ENCODE measurements at places on chromosomes 1 and 21.
A peak's percentile ranks its signal among the peaks of the same experiment; 100 is the strongest.

- no peak for DNase-seq
Observed at GRCh38 chr1:204872262-204872881, 1.7 kb downstream of the NFASC start.

- no peak for DNase-seq
Observed at GRCh38 chr1:63984257-63984929, 210.6 kb downstream of the ROR1 start.

- no peak for DNase-seq
Observed at GRCh38 chr1:226695335-226695900, 43.7 kb downstream of the ITPKB start.

- no peak for DNase-seq
Observed at GRCh38 chr1:57158604-57158998, 192.8 kb upstream of the C8B start.

DNA sequence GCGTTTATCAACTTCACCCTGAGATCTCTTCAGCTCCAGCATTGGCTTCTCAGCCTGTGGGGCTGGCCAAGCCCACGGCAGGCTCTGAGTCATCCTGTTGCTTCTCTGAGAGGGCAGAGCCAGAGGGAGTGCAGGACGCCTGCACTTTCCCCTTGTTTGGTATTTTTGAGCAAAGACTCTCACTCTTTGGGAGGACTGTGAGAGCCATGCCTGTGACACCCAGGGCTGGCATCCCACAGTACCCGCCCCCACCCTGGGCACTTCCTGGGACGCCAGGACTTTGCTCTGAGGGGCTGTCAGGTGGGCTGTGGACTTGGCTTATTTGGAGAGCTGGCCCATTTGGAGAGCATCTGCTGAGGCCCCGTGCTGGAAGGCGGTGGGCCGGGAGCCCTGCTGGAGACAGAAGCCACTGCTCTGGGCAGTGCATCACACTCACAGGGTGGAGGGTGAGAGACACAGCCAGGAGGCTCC is 37.4 kb downstream of the VANGL1 start:
- DNase-seq: no peak

- peak; percentile 53 for DNase-seq
Observed at GRCh38 chr1:166839600-166840308, 479 bp downstream of the POGK start.

- DNase-seq: no peak
Observed at GRCh38 chr1:153642161-153642560, 8.3 kb downstream of the CHTOP start.

GRCh38 chr1:117732065-117732797 is 126.4 kb downstream of the TENT5C start:
- DNase-seq: no peak

- DNase-seq: no peak
Observed at GRCh38 chr1:183129921-183130690, 56.0 kb upstream of the LAMC2 start.

DNA sequence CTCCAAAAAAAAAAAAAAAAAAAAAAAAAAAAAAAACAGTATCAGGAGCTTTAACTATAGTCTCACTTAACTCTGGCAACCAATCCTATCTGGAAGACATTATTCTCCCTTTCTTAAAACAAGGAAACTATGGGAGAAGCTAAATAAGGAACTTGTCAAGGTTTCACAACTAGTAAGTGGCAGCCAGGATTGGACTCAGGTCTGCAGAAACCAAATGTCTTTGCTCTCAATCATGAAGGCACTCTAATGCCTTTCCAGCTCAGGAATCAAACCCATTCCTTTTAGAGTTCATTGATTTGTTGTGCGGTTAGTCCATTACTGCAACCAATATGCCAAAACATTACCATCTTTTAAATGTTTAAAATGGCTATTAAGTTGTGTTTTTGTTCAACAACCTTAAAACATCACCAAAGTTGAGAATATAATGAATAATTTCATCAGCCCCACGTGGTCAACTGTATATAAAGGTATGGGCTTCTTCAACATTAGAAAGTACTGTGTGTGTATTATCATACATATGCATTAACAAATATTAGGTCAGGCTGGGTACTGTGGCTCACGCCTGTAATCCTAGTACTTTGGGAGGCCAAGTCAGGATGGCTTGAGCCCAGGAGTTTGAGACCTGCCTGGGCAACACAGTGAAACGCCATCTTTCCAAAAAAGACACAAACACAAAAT is 1.5 kb downstream of the EPRS1 start:
- DNase-seq: no peak

DNA sequence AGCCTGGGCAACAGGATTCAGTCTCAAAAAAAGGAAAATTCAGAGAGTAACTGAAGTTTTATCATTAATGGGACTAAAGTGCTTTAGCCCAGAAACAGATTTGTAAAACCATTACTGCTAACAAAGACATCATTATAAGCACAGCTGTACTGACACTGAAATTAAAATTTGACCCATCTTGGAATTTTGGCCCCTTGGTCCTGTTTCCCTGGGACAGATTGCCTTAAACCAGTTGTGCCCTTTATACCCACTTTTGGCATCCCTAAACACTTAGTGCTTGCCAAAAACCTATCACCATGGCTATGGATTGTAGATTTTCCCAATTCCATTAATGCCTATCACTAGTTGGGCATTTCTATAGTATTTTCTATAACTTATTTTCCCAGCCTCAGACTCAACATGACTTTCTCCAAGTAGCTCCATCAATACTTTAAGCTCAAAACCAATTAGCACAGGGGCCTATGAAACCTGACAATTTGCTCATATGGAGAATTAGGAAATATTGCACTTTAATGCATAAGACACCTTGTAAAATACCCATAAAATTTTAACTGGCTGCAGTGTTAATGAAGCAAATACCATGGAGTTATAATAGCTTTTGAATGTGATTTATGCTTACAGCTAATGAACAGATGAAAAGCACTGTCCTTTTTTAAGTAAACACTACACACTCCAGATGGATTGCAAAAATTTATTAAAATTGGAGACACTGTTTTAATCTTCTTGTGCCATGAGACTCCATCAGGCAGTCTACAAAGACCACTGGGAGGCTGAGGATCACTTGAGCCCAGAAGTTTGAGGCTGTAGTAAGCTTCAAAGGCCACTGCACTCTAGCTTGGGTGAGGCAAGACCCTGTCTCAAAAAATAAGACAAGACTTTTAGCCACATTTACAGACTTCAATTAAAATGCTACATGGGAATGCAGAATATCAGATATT is 4.3 kb downstream of the GAS5 start:
- no peak for DNase-seq

DNA sequence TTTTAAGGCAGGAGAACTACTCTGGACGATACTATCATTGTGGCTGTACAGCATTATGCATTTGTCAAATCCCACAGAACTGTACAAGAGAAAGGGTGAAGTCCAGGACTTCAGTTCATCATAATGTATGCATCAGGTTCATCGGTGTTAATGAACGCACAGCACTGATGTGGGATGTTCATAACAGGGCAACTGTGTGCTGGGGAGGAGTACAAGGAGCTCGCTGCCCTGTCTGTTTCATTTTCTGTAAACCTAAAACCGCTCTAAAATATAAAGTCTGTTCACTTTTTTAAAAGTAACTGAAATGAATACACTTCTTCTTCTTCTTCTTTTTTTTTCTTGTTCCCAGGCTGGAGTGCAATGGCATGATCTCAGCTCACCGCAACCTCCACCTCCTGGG is 25.0 kb downstream of the TMPRSS2 start:
- DNase-seq: no peak

- no peak for DNase-seq
Observed at GRCh38 chr1:31609514-31610118, 7.9 kb upstream of the HCRTR1 start.

- DNase-seq: no peak
Observed at GRCh38 chr1:67648582-67649326, 36.2 kb upstream of the GADD45A start.

DNA sequence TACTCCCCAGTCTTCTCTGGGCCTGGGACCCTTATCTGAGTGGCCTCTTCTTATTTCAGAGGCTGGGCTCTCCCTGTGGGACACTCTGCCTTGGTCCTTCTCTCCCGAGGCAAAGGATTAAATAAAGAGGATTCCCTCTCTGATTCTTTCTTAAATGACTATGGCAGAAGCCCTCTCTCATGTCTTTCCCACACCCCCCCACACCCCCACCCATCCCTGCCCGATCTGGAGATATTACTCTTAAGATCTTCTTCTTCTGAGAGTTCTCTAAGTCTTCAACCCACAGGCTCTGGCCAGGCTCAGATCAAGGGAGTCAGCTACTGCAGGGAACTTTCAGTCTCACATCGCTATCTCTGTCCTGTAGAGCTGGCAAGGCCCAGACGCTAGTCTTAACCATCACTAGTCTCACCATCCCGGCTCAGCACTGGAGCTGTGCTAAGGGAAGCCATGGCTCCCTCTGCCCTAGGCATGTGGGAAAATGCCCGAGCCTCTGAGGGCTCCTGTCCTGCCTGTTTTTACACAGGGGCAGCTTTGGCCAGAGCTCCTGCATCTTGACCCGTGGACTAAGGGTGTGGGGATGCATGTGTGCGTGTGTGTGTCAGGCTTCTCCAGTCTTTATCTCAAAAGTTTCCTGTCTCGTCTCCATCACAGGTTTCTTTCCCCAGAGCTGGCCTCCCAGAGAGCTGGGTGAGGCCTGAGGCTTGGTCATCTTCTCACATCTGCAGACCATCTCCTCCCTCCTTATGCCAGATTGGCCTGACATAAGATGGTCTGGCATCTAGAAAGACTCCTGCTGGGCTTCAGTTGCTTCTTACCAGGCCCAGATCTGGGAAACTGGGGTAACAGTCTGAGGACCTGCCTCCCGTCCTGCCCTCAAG is 36.7 kb downstream of the LGR6 start:
- no peak for DNase-seq

DNA sequence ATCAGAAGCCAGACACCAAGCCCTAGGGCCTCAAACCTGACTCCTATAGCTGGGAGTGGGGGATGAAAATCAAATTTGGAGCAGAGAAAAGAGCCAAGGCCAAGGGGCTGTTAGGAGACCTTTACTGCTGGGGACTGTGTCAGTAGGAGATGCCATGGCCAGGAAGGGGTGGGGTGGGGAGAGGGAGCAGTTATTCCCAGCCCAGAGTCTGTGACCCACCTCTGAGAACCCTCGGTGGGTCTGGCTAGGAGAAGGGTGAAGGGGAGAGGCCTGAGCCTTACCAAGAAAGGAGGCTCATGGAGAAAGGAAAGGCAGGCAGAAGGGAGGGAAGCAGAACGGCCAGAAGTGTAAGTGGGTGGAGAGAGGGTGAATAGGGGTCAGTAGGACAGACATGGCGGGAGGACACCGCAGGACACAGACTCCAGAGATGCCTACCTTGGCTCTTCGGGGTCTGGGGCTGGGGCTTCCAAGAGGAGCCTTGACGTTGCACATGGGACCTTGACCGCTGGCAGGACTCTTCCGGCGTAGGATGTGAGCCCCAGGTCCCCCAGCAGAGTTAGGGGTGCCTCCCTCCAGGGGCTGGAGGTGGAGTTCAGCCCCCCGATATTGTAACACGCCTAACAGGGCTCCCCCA is 1.2 kb downstream of the ADAMTS4 start:
- no peak for DNase-seq

DNA sequence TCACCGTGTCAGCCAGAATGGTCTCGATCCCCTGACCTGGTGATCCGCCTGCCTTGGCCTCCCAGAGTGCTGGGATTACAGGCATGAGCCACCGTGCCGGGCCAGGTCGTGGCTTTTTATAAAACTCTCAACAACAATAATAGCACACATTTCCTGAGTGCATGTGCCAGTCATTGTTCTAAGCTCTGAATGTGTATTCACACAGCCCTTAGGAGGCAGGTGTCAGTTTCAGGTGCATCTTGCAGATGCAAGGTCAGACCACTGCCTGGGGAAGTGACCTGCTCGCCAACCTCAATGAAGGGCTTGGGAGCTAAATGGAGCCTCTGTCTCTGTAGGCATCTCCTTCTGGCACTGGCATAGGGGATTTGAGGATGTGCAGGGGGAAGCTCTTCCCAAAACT is 1.6 kb upstream of the LEFTY2 start:
- no peak for DNase-seq

DNA sequence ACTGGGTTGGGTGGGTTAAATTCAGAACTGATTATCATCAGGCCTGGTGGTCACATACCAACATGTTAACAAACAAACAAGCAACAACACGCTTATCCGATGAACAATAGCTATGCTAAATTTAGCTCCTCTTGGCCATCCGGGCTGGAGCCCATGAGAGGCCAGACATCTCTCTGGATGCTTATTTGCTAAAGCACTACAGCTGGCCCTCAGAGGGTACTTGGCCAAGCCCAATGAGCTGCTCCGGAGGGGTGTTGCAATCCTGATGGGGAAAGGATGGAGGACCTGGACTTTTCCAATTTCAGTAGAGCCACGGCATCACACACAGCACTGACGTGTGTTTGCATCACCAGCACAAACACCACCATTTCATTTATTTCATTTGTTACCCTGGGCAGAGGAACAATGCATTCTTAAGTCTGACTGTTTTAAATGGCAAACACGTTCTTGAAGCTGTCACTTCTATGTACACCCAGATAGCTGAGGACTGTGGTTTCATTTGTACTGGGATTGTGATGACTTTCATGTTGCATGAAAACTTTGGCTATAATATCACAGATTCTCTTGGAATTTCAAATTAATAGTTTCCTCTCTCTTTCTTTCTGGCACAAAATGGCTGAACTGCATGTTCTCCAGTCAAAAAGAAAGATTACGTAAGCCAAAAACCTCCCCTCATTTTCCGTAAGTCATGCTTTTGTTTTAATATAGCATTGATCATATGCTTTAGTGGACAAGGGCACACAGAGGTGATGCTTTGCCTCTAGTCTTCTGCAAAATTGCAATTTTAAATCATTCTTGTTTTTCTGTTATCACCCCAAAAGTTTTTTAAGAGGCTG is 359.8 kb upstream of the KAZN start:
- no peak for DNase-seq

GRCh38 chr1:161164901-161165610 is 1.2 kb upstream of the PPOX start:
- no peak for DNase-seq

GRCh38 chr21:39951183-39952101 is 84.2 kb downstream of the PCP4 start:
- no peak for DNase-seq

GRCh38 chr1:26277719-26278118 is 2.2 kb upstream of the SH3BGRL3 start:
- no peak for DNase-seq

GRCh38 chr1:20511518-20512428 is 3.8 kb upstream of the MUL1 start:
- no peak for DNase-seq

DNA sequence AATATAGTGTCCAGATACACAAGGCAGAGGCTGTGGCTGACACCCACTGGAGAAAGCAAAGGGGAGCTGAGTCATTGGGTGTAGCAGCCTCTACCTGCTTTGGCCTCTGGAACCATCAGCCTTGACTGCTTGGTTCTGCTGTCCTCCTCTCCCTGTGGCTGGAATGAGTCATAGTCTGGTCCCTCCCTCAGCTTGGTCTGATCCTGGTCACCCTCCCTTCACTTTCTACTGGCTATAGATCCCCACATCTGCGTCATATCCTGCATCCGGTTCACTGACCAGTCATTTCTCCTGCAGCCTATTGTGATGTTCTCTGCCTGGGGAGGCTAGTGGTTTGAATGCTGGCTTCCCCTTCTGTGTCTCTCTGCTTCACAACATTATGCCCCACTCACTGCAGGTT is 372.8 kb upstream of the DAB1 start:
- DNase-seq: no peak
